Activated CD4-positive, alpha-beta memory T cell treated with anti-CD3 and anti-CD28 coated beads for 36 hours (primary cell): ENCODE measurements at places on chromosomes 16 and 17. TPM values are rescaled to one million over a fixed set of nuclear protein-coding genes. Genes with fewer than 3 reads are reported as not detected.

DNA sequence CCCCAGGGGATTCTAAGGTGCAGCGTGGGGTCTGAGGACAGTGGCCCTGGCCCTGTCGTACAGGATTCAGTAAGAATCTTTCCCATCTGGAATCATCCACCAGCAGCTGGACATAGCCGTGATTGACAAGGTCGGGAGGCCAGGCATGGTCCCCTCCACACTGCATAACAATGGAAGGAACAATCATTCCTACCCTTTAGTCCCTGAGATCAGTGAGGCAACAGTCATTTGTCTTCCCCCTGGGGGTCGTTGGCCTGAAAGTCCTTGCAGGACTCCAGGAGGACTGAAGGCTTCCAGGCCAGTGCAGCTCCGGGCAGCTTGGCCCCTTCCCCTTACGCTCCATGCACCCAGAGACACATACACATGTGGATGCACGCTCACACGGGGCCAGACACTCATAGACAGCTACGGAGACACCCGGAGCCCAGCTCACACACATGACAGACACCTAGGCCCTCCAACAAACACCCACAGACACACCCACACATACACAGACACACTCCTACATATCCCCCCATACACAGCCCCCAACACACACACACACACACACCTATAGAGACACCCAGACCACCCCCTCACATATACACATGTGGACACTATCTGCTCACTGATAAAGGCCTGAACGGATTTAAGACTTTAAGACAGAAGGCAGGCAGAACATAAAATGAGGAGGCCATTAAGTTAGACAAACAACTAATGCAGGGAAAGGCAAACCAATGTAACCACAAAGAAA lies 42.9 kb downstream of the LITAF start:
- H3K27ac ChIP-seq: no peak overlapping the region
- no peak for DNase-seq
- peaks cover 12% of the 10 kb centered on the region for H3K36me3 ChIP-seq
- H3K4me3 ChIP-seq: no peak overlapping the region
- H3K4me1 ChIP-seq: peaks cover 2% of the 10 kb centered on the region
- no peaks in the 10 kb centered on the region for H3K27me3 ChIP-seq

- no peak overlapping the region for H3K27ac ChIP-seq
- no peak overlapping the region for H3K4me3 ChIP-seq
- H3K4me1 ChIP-seq: no peaks in the 10 kb centered on the region
- H3K27me3 ChIP-seq: peaks cover 2% of the 10 kb centered on the region
- H3K36me3 ChIP-seq: no peaks in the 10 kb centered on the region
Observed at GRCh38 chr16:5509336-5509735, 411.7 kb upstream of the EEF2KMT start.

- DNase-seq: no peak
- no peak overlapping the region for H3K27ac ChIP-seq
- H3K4me1 ChIP-seq: no peaks in the 10 kb centered on the region
Observed at GRCh38 chr16:69867784-69868560, 83.2 kb upstream of the CLEC18A start.

- no peak overlapping the region for H3K4me3 ChIP-seq
- H3K27me3 ChIP-seq: no peaks in the 10 kb centered on the region
- no peak for DNase-seq
- peaks cover 32% of the 10 kb centered on the region for H3K4me1 ChIP-seq
Observed at GRCh38 chr16:50207652-50208051, 54.5 kb downstream of the TENT4B start.

DNA sequence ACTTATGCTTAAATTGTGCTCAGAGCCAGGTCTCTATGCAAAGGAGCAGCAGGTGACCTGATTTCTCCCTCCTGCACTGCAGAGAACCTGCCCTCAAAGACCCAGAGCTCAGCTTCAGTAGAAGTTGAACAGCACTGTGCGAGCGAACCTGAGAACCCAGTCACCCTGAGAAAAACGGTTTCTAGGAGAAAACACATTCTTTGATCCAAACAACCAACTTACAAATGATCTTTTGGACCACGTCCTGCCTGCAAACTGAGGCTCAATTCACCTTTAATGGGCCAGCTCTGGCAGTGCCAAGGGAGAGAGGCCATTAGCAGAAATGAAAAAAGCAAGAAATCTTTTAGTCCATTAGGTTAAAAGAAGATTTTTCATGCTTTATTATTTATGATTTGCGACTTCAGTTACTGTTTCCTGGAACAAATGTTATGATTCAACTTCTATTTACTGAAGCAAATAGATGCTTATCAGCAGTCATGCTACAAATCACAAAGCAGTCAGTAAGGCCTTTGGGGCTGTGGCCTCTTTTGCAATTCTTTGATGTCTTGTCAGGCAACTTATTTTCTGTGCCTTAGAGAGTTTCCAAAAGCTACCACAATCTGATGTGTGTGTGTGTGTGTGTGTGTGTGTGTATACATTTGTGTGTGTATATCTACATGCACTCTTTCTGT lies 65.7 kb upstream of the LRRC37A3 start:
- H3K27ac ChIP-seq: peak overlapping the region; percentile 97
- peak; percentile 70 for DNase-seq
- H3K4me3 ChIP-seq: peak overlapping the region; percentile 75
- peaks cover 48% of the 10 kb centered on the region for H3K4me1 ChIP-seq
- H3K27me3 ChIP-seq: no peaks in the 10 kb centered on the region
- H3K36me3 ChIP-seq: no peaks in the 10 kb centered on the region

DNA sequence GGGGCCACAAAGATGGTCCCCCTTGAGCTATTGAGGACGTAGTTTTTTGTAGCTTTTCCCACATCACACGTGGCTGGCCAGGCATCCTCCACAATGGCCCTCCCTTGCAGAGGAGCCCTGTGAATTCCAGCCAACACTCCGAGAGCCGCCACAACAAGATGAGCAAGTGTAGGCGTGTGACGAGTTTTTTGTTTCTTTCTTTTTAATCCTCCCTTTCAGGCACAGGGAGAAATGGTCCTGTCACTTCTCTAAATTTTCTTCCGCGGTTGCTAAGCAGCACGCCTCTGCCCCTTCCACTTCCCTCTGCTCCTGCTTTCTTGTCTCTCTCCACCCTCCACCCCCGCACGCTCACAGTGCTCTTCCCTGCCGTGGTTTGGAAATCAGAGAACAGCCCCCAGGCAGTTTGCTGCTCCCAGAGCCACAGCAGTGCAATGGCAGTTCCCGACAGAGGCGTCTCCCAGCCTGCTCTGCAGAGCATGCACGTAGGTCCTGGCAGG lies 68.0 kb upstream of the MRTFB start:
- peaks cover 2% of the 10 kb centered on the region for H3K27me3 ChIP-seq
- no peaks in the 10 kb centered on the region for H3K36me3 ChIP-seq
- peaks cover 7% of the 10 kb centered on the region for H3K4me1 ChIP-seq
- H3K4me3 ChIP-seq: no peak overlapping the region
- no peak overlapping the region for H3K27ac ChIP-seq

GRCh38 chr17:37714897-37715296 lies 30.0 kb downstream of the HNF1B start:
- H3K4me3 ChIP-seq: no peak overlapping the region
- no peak overlapping the region for H3K27ac ChIP-seq
- H3K27me3 ChIP-seq: peaks cover 19% of the 10 kb centered on the region
- DNase-seq: no peak

Gene SULT1A1
- 8.7 TPM for total RNA-seq

Gene TBC1D3K
- total RNA-seq: not detected

Gene SHISA6
- not detected for total RNA-seq

Gene PLLP
- total RNA-seq: not detected

Gene KRTAP4-4
- not detected for total RNA-seq
